ENCODE measurements at places on chromosomes 3 and 15.

GRCh38 chr3:121958801-121959200 is 63.2 kb downstream of the ILDR1 start:
- no peak for DNase-seq

GRCh38 chr3:194109192-194109863 is 26.6 kb upstream of the HES1 start:
- no peak for DNase-seq

DNA sequence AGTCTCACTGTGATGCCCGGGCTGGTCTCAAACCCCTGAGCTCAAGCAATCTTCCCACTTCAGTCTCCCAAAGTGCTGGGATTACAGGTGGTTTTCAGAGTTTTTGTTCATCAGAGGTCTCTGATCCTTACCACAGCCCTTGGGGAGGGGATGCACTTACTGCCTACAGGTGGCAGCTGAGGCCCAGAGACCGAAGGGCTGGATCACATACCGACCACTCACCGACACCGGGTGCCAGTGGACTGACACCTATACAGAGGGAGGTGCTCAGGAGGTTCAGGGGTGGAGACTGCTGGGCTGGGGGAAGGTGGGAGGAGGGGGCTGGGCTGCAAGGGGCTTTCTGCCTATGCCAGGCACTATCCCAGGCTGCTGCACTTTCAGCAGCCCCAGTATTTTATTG is 19.5 kb downstream of the DUSP7 start:
- no peak for DNase-seq

DNA sequence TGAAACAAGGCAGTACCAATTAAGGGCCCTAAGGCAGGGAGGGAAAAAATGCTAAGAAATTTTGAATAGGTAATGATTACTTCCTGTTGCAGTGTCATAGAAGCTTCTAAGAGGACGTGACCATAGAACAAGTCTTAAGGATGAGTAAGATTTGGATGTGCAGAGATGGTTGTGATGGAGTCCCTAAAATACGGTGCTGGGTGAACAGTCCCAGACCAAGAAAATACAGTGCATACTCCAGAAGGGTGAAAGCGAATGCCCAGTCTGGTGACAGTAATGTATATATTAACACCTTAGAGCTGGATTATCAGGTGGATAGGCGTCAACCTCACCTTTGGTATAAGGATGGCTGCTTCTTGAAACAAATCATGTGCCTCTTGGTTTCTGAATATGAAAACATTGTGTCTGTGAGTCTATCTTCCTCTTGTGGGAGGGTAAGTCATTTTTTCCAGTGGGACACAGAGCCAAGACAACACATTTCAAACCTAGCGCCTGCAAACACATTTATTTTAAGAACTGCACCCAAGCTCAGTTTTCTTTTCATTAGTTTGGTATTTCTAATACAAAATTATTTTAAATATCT is 101.2 kb upstream of the TP63 start:
- DNase-seq = no peak

- no peak for DNase-seq
Measured at GRCh38 chr3:99634881-99635280, 3.5 kb upstream of the COL8A1 start.

GRCh38 chr15:85402195-85402881 is 21.9 kb downstream of the AKAP13 start:
- no peak for DNase-seq

GRCh38 chr3:13198264-13198879 is 125.1 kb upstream of the IQSEC1 start:
- no peak for DNase-seq

- DNase-seq = no peak
Measured at GRCh38 chr3:185989511-185989910, 51.7 kb upstream of the TRA2B start.

DNA sequence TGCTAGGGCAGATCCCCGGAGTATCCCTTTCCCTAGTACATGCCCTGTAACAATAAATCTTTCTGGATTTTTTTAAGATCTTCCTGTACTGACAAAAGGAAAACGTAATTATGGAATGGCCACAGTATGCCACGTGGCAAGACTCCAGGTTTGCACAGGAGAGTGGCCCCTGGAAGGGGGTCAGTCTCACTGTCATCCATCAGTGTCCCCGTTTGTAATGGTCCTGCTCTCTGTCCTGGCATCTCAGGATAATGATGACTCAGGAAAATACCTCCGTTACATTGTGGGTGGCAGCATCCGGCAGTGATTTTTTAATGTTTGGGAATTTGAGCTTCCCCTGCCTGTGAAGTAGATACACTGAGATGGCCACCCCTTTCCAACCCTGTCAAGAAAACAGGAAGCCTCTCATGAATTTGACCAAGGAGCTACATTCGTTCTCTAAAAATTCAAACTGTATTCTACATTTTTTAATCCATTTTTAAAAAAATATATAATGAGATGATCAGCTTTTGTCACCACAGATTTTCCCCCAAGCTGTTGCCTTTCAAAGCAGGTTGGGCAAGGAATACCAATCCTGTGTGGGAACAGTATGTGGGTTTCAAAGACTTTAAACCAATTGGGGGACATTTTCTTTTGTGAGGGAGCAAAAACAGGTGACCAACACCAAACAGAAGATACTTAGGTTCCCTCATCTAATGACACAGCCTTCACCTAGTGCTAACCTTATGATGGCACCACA is 110.4 kb downstream of the C3orf70 start:
- DNase-seq = no peak

- DNase-seq = no peak
Measured at GRCh38 chr3:66393333-66394005, 107.4 kb downstream of the LRIG1 start.

- no peak for DNase-seq
Measured at GRCh38 chr3:74789111-74789510, 174.7 kb upstream of the CNTN3 start.

- DNase-seq = no peak
Measured at GRCh38 chr3:53775834-53776251, 70.4 kb downstream of the CHDH start.

DNA sequence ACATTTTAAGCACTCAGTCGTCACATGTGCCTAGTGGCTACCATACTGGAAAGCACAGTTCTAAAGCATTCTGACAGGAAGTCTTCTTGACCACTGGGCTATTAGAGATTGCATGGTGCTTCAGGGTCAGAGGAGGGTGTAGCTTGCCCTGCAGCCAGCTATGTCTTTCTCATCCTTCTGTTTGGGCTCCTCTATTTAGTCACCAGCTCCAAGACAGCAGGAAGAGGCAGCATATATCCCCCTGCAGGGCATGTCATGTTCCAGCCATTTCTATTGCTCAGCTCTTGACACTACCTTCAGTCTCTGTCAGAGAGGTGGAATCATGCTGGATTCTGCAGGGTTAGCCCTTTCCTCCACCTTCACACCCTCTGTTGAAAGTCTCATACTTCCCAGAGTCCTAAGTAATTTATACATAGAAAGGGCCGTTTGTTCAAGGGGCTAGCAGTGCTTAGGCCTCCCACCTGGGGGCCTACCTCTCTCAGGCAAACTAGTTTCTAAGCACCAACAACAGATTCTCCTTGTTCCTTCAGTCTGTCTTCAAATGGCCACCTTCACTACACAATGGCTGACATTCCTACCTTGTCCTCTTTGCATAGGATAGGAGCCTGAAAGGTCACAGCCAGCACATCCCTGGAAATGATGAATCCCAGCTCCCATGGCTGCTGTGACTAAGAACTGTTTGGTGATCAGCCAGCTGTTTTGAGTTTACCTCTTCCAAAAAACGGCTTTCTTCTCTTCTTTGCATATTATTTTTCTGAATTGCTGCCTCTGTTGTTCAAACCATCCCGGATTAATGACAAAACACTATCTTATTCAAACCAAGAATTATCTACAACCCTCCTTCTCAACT is 115.7 kb upstream of the BFSP2 start:
- no peak for DNase-seq

DNA sequence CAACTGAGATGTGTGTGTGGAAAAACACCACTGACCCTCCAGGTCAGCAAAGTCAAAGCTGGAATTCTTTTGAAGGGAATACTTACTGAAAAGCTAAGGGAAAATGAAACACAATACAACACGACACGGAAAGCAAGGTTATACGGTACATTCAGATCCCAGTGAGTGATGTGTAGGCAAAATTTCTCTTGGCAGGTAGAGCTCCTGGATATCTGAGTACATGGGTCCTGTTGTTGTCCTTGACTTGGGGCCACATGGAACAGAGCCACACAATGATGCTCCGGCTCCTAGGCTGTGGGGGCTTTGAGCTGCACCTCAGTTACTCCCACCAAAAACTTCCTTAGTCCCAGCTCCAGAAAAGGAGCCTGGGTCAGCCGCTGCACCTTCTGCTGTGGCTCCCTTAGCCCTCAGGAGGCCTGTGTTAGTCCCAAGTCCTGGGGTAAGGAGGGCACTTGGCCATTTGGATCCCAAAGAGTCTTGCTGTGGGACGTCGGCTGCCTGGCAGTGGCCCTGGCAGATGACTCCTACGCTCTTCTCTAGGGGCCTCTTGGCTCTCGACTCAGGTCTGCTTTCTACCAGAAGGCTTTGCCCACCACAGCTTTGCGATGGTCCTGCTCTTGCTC is 95.6 kb downstream of the ADCY5 start:
- DNase-seq = no peak

DNA sequence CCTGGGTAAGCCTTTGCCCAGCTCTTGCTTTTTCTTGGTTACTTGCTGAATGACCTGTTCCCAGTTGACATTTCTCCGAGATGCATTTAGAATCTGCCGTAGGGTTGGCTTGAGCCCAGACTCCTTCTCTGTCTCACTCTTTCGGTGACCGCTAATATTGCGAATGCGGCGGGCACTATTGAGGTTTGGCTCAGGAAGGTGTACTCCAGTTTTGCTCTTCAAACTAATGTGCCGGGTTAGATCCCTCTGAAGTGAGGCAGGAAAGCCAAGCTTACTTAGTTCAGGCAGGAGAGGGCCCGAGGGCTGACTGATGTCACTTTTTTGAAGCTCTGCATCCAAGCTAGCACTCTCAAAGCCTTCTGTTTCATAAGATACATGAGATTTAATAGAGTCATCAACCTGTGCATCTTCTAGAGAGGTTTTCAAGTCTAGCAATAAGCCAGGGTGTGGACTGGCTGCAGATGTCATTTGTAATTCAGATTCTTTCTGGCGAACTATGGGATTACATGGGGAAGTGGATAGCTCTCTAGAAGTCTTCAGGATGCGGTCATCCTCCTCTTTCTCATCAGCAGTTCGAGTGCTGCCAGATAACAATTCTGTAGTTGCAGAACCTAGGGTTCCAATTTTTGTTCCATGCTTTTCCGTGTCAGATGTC is 41.0 kb downstream of the ZNF106 start:
- DNase-seq = no peak

- DNase-seq = no peak
Measured at GRCh38 chr3:45724911-45725310, 35.7 kb downstream of the SACM1L start.

DNA sequence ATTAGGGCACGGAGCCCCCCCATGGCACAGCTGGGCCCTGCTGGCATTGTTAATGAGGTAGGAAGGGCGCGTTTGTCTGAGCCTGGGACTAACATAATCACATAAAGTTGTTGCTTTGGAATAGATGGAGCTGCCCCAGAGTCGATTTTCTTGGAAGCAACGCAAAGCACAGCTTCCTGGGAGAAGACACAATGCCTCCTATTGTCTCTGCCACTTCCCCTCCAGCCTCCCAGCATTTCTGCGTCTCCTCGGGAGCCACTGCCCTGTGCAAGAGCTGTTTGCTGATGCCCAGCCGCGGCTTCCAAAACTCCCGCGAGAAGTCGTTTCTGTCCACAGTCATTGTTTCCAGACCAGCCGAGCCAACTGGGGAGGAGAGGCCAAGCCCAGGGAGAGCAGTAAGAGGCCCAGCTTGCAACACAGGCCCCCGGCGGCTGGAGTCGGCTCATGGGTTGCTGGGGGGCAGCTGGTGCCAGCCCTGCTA is 18.1 kb upstream of the ALDH1A3 start:
- peak; percentile 83 for DNase-seq

GRCh38 chr3:134368751-134369105 is 5.5 kb downstream of the AMOTL2 start:
- no peak for DNase-seq

DNA sequence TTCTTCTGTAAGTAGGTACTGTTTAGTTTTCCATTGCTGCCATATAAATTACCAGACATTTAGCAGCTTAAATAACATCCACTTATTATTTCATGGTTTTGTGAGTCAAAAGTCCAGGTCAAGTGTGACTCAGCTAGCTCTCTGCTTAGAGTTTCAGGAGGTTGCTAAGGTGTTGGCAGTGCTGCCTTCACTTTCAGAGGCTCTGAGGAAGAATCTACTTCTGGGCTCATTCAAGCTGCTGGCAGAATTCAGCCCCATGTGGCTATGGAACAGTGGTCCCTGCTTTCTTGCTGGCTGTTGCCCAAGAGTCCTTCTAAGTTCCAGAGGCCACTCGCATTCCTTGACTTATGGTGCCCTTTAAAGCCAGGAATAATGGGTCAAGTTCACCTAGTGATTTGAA is 4.5 kb downstream of the CFAP44 start:
- DNase-seq = no peak

DNA sequence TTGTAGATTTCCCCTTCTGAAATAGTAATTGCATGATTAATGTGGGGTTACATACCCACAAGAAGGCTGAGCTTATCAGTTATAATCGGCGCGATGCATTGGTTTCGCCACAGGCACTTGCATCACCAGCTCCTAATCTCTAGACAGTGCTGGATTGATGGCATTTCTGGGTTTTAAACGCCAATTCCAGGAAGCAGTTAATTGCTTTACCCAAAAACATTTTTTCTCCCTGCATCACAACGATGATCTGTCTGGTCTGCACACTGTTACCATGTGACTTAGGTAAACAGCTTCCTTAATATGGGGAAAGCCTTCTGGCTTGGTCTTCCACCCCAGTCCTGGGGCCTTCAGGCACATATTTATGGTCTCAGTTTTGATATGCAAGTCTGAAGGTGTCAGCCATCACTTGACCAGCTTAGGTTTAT is 70.0 kb upstream of the HEG1 start:
- no peak for DNase-seq

DNA sequence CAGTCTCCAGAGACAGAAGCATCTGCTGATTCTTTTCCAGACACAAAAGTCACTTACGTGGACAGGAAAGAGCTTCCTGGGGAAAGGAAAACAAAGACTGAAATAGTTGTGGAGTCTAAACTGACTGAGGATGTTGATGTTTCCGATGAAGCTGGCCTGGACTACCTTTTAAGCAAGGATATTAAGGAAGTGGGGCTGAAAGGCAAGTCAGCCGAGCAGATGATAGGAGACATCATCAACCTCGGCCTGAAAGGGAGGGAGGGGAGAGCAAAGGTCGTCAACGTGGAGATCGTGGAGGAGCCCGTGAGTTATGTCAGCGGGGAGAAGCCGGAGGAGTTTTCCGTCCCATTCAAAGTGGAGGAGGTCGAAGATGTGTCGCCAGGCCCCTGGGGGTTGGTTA is 25.4 kb downstream of the SYNM start:
- no peak for DNase-seq

DNA sequence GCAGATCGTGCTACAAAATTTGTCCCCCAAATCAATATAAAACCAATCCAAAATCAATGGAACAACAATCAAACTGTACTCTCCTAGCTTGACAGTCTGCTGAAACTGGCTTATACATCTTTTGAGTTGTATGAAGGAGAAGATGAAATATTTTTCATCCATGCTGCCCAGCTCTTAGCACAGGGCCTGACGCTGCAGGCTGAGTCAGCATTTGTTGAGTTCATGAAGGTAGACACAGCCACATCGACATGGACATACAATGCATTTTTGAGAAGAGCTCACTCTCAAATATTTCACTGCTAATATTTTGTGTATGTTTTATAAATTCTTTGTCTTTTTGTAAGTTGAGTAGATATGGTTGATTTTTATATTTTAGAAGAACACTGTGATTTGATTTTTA is 327.3 kb downstream of the OTOL1 start:
- no peak for DNase-seq
